B cell (primary cell): ENCODE measurements at places on chromosomes 4 and X. TPM values are rescaled to one million over a fixed set of nuclear protein-coding genes. Genes with fewer than 3 reads are reported as not detected.
A peak's percentile ranks its signal among the peaks of the same experiment; 100 is the strongest.

Gene IGFBP7
- total RNA-seq = not detected in 2 replicates

Gene SHROOM4
- not detected in 2 replicates for total RNA-seq

Gene USP17L17
- total RNA-seq = not detected in 2 replicates

Gene MSX1
- total RNA-seq = not detected in 2 replicates

Gene ATP2B3
- total RNA-seq = not detected in 2 replicates

Gene ZCCHC18
- 15.1 and 16.9 TPM in 2 replicates for total RNA-seq

Gene TMEM150C
- total RNA-seq = not detected in 2 replicates

Gene BEX1
- 0.39 TPM in 1 of 2 replicates, not detected in the other for total RNA-seq

Gene MAGEA10
- total RNA-seq = not detected in 2 replicates

Gene RAB39B
- 7.8 and 8.8 TPM in 2 replicates for total RNA-seq

Gene PPAT
- 6.7 and 9.2 TPM in 2 replicates for total RNA-seq

Gene CC2D2A
- not detected in 2 replicates for total RNA-seq

Gene FAM241A
- total RNA-seq = 0.79 and 0.95 TPM in 2 replicates

Gene FAM9C
- not detected in 2 replicates for total RNA-seq

Gene RBM46
- not detected in 2 replicates for total RNA-seq

- no peak for DNase-seq
Measured at GRCh38 chr4:62627141-62627540, 1427.0 kb downstream of the ADGRL3 start.

DNA sequence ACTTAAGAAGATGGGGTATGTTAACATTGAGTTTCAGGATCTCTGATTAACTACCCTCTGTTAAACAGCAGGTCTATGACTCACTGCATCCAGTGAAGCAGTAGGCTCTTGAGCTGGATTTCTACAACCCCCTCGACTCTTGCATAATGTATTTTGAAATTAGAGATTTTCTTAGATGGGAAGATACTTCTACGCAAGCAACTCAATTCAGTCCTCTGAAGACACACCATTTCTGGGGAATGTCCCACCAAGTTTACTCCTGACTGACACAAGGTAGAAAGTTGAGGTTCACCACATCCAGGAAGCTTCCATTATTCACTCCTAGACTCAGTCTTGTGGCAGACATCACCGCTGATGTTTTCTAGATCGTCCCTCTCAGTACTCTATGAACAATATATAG lies 12.9 kb downstream of the PALLD start:
- DNase-seq = no peak

DNA sequence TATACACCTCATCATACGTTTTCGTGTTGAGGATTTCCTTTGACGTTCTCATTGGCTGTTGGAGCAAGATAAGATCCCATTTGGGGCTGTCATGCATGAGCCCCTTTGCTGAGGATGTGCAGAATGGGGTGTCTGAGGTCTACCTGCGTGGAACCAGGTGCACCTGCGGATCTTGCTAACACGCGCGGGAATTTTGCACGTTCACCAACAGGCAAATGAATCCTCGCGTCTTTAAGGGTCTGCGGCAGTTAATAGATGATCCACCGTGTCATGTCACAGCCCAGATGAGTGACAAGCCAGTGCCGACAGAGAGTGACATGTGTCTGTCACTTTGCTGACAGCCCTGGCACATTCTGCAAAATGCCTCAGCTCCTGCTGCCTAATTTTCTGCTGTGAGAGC lies 56.3 kb upstream of the SHOX start:
- DNase-seq = no peak

- peak; percentile 63 for DNase-seq
Measured at GRCh38 chr4:40199999-40200874, 3.4 kb downstream of the RHOH start.

DNA sequence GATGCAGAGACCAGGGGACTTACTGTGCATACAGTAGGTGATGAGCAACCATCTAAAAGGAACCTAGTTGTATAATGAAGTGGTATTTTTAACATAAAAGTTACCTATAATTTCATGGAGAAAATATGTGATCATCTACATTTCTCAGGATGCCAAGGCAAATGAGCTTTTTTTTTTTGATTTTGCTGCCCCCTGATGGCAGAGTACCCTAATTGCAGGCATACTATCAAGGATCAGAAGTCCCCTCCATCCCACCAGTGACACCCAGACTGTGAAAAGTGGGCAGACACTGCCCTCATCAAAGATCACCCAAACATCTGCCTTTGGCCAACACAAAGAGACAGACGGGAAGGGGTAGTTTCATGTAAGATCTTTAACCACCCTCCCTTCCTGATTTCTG lies 9.6 kb upstream of the ABLIM2 start:
- DNase-seq = no peak

DNA sequence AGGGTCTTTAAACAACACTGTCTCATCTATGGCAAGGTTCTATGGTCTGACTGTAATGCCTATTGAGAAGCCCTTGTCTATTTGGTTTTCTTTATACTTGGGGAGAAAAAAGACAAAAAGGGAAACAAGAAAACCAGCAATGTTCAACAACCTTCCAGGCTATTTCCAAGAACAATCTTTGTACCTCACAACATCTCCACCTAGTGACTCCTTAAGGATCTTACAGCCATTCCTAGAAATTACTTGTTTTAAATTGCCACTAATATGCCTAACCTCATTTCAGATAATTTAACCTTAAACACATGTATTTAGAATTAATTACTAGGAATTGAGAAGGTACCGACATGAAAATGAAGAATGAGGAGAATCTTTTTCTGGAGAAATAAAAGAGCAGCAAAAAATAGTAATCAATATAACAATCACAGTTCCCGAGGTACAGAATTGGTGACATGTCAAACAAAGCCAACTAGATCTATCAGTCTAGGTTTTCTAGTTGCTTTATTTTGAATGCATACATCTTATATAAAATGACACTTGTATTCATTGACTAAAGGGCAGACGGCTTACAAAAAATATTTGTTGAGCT lies 1.6 kb upstream of the RBM46 start:
- DNase-seq = no peak

- DNase-seq = no peak
Measured at GRCh38 chrX:19174401-19175025, 52.2 kb upstream of the ADGRG2 start.

DNA sequence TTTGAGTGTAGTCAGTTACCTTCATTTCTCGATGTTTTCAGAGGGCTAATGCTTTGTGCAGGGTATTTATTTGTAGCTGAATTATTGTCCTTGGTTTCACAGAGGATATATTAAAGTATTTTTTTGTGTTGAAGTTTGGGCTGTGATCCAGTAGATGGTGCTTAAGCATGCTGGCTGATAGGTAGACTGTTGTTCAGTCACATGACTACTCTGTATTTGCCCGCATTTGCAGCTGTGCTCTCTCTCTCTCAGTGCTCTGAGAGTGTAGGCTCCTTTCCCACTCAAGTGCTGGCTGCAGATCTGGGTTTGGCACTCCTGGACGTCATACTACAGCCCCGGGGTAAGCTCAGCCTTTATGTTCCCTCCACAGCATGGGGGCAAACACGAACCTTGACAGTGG lies 21.7 kb downstream of the RAB40AL start:
- DNase-seq = no peak

DNA sequence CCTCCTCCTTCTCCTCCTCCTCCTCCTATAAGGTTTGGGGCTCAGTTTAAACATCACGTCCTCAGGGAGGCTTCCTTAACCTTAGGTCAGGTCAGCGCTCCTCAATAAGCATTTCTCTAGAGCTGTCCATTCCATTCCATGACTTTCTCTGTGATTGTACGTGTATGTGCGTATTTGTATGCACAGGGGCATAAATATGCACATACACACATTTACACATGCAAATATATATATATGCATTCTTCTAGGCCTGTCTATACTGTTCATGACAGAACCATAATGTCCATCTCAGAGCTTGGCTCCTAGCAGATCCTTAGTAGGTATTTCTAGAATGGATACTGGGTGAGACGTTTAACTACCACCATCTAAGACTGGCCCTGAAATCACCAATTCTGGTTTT lies 258.6 kb downstream of the STIM2 start:
- DNase-seq = no peak

DNA sequence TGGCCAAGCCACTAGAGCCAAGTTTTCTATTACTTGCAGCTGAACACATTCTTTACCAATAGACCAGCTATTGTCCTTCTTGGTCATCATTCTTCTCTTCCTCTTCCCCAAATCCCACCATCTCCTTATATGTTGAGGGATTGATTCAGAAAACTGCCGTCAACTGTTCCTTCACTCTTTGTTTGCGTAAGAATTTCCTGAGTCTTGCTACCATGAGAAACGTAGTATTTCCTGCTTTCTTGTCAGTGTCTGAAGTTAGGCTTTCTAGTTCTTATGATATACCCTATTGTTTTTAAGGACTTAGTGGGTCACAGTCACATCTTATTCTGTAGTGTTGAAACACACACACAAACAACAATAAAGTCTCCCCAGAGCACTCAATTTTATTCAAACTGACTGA lies 20.1 kb downstream of the IGFBP7 start:
- DNase-seq = no peak

GRCh38 chrX:156001667-156002021 lies 4.1 kb downstream of the IL9R start:
- no peak for DNase-seq

GRCh38 chrX:97096385-97096784 lies 212.7 kb downstream of the RPA4 start:
- DNase-seq = no peak

- DNase-seq = no peak
Measured at GRCh38 chr4:150078579-150079080, 385 bp downstream of the DCLK2 start.

DNA sequence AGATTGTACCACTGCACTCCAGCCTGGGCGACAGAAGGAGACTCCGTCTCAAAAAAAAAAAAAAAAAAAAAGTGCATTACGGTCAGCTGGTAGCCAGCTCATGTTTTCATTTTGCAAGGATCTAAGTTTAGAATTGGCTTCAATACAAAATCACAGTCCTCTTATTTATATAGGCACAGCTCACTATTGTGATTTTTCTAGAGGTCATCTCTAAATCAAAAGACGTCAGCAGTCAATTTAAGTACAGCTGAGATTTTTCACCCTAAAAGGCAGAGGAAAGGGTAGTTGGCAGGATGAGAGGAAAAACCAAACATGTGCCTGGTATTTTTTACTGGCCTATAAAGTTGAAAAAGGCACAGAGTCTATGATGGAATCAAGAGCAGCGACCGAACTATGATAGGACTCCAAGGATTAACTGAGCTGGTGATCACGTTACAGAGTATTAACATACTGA lies 30.8 kb downstream of the ASB5 start:
- no peak for DNase-seq

GRCh38 chr4:86441175-86441936 lies 81.5 kb upstream of the MAPK10 start:
- no peak for DNase-seq

DNA sequence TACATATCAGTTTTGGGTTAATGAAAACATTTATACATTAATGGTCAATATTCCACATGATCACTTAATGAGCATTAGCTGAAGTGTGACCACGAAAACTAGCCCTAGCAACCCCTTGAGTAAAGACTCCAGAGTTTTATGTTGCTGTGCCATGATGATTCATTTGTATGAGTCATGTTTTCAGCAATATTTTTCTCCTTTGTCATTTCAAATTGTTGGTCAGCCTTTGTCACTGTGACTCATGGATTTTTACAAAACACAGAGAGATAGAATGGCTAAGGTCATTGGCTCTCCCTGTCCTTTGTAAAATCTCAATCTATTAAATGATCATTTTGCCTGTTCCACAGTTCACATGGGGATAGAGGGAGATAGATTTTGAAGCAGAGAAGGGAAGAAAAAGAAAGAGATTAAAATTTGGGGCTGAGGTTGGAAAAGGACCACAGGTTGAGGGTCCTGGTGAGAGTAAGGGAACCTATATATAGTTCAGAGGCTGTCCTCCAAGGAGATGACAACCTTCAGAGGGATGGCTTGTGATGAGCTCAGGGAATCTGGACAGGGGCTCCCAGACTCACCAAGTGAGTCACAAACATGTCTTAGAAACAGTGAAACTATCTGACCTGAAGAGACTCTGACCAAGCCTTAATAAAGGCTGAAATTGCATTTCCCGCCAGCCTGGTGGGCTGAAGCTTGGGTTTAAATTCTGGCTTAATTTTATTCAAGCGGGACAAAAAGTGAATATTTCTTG lies 25.6 kb downstream of the NR0B1 start:
- no peak for DNase-seq

GRCh38 chrX:149296092-149296491 lies 209.0 kb downstream of the IDS start:
- DNase-seq = no peak

DNA sequence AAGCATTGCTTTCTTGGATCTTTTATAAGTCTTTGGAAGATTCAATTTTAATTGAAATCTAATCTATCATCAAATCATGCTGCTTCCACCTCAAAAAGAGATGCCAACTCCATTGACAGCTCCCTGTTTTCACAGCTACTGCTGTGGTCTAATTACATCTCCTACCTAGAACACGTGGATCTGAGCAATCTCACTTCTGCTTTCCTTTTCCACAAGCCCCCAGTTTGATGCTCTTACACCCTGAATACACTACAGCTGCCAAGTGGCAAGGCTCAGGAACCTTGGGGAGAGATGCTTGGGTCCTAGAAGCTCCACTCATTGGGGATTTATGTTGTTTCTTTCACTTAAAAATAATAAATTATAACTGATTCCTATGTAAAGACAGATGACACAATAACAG lies 172.0 kb downstream of the CFAP299 start:
- peak; percentile 45 for DNase-seq

GRCh38 chr4:86892636-86892960 lies 376 bp upstream of the C4orf36 start:
- no peak for DNase-seq

GRCh38 chr4:103422467-103423219 lies 224.5 kb upstream of the CENPE start:
- DNase-seq = no peak

GRCh38 chrX:37437160-37437559 lies 88.0 kb downstream of the PRRG1 start:
- DNase-seq = no peak

- DNase-seq = no peak
Measured at GRCh38 chr4:153706519-153706918, 22.4 kb downstream of the TLR2 start.

GRCh38 chrX:141669689-141670088 lies 28.9 kb downstream of the SPANXD start:
- DNase-seq = no peak

GRCh38 chr4:186024637-186025407 lies 44.1 kb upstream of the TLR3 start:
- no peak for DNase-seq

- DNase-seq = no peak
Measured at GRCh38 chr4:20847124-20847747, 147.0 kb downstream of the PACRGL start.

- peak; percentile 33 for DNase-seq
Measured at GRCh38 chrX:71629467-71629866, 11.2 kb upstream of the CXCR3 start.

GRCh38 chrX:95645738-95646137 lies 1038.9 kb upstream of the DIAPH2 start:
- no peak for DNase-seq

- no peak for DNase-seq
Measured at GRCh38 chrX:4397471-4397870, 684.0 kb upstream of the PRKX start.

- no peak for DNase-seq
Measured at GRCh38 chr4:25303578-25303977, 9.0 kb upstream of the ZCCHC4 start.

- DNase-seq = no peak
Measured at GRCh38 chr4:76001700-76002099, 5.6 kb downstream of the CXCL9 start.
